ELF-1 (cell line): ENCODE measurements at places on chromosomes 1 and 21.

GRCh38 chr1:161082996-161083747 is 6.2 kb downstream of the NECTIN4 start:
- peak; percentile 97 for DNase-seq

- peak; percentile 25 for DNase-seq
Observed at GRCh38 chr1:25430967-25431881, 527 bp downstream of the MACO1 start.

DNA sequence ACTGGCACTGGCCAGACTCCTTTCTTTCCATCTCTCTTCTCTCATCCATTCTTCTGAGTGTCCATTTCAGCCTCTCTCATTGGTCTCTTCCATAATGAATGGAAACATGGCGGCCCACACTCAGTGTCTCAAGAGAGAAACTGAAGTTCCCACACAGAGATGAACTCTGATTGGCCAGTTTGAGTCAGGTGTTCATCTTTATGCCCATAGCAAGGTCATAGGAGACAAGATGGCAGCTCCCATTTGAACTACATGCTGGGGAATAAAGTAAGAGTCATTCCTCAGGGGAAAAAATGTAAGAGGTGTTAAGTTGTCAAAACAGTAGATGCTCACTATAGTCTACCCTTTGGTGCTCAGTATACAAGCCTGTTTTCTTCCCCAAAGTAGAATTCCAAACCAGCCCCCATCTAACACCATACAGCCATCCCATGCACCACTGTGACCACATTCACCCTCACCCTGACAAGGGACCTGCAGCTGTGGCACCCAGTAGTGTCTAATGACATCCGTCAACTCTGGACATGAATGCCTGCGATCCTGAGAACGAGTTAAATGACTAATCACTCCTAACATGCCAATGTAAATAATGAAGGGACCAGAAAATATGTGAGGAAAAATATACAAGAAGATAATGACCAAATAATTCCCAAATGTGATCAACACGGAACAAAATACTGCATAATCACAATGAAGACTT is 12.4 kb downstream of the CDA start:
- no peak for DNase-seq

DNA sequence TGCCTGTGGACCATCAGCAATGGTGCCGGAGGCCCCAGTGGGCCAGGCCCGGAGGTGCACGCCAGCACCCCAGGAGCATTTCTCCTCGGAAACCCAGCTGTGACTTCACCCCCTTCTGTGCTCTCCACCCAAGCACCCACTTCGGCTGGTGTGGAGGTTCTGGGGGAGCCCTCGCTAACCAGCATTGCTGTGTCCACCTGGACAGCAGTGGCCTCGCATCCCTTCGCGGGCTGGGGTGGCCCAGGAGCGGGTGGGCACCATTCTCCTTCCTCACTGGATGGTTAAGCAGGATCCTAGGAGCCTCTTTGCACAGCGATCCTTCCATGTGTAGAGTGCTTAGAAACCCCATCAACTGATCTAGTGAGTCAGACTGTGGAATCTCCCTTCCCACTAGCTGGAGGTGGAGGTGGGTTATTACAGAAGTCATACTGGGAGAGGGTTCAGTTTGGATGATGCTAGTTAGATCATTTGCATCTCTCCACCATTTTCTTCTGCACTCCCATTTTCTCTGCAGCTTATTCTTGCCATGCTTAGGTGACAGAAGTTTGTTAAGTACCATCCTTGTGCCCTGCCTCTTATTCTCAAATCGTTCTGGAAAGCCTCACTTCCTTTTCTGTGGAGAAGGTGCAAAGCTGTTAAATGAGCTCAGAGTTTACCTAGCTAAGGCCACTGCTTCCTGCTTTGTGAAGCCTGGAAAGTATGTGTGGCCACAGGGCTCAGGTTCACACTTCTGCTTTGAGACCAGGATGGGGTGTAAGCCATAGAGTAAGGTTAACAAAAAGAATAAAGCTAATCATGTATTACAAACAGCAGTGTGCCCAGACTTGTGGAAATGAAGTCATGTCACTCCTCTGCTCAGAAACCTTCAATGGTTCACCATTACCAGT is 32.3 kb downstream of the TBX19 start:
- DNase-seq = no peak

GRCh38 chr1:228213917-228214808 is 6.3 kb downstream of the OBSCN start:
- no peak for DNase-seq

DNA sequence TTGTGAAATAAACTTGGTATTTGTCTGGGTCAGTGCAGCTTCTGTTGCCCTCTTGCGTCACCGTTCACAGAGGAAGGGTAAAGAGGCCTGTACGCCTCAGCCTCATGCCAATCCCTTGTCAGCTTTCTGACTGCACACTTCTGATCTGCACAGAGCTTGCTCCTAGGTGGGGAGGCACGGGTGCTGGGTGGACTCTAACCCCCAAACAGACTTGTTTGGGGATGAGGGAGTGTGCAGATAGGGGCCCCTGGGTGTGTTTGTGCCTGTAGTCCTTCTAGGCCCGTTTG is 803 bp upstream of the B4GALT2 start:
- no peak for DNase-seq

DNA sequence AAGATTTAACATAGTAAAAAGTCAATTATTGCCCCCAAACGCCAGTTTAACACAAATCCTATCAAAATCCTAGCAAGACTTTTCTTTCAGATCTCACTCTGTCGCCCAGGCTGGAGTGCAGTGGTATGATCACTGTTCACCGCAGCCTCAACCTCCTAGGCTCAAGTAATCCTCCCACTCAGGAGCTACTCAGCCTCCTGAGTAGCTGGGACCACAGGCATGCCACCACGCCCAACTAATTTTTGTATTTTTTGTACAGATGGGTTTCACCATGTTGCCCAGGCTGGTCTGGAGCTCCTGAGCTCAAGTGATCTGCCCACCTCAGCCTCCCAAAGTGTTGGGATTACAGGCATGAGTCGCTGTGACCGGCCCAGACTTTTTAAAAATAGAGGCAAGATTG is 4.8 kb downstream of the SNIP1 start:
- DNase-seq = no peak

- DNase-seq = no peak
Observed at GRCh38 chr1:12811409-12811784, 19.8 kb downstream of the PRAMEF11 start.

DNA sequence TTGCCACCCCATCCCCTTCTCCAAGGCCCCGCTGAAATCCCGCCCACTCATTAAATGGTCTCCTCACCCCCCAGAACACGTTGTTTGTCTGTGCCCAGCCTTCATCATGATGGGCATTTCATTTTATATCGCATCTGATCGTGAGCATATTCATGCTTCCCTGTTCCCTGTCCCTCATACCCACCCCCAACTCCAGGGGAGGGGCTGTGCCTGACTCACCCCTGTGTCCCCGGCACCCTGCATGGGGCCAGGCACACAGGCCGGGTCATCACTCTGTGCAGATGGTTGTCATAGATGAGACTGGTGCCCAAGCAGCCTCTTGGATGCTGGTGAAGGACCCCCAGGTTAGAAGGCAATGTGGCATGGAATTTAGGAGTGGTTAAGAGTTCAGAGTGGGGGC is 11.0 kb downstream of the CAMK2N1 start:
- DNase-seq = no peak

DNA sequence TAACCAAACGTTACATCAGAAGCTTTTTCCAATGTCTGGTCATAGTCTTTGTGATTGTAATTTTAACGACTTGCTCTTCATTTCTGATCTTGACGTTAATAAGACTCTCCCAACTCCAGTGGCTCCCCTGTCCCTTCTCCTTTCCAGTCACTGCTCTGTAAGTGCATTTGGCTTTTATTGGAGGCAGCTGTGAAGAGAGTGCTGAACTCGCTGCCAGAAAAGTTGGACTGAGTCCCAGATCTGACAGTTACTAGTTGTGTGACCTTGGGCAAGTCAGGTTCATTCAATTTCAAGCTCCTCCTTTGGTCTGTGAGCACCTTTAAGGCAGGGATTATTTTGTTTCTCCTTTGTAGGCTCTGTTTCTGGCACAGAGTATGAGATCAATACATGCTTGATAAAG is 109.6 kb upstream of the TSPAN2 start:
- no peak for DNase-seq

DNA sequence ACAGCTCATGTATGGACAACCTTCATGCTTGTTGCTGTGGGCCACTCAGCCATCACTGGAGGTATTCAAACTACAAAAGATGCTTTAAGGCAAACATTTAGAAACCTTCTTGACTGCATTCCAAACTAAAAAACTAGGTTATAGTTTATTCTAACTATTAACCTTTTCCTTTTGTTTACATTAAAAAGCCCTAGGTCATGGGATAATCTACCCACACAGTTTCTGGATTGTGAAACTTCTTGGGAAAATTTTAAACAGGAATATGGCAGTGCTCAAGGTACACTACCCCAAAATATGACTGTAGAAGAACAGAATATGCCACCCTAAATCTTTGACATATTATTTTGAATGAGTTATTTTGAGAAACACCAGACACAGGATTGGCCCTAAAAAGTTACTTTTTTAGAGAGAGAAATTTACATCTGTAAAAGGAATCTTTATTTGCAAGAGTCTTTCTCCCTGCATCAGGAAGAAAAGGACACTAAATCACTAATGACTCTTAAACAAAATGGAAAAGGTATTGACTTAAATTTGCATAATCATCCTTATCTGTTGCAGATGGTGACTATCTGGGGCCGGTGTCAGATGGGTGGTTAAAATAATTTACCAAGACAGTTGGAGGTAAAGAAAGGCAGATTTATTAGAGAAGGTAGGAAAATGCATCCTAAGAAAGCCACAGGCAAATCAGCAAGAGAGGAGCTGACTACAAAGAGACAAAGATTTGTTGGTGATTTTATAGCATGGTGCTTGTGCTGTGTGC is 25.1 kb upstream of the NUF2 start:
- DNase-seq = no peak

DNA sequence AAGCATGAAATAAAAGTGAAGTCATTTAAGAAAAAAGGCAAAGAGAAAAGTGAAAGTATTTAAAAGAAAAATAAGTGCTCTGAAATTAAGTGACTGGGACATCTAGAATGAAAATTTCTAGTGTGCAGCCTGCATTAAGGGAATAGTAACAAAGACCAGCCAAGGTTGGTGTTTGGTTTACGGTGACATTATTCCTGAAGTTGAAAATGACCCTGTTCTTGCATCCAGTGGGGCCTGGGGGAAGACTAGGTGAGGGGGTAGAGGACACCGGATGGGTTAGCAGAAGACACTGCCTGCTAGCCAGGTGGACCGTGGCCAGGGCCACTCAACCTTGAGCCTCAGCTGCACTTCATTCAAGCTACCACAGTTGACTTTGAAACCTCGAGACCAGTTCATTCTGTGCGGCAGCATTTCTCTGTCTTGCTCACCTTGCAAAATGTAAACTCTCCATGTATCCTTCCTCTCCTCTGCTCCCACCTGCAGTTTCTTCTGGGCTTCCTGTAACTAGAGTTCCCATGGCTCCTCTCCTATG is 14.3 kb upstream of the KCNK1 start:
- DNase-seq = no peak

- no peak for DNase-seq
Observed at GRCh38 chr1:169090900-169091311, 15.6 kb upstream of the ATP1B1 start.

DNA sequence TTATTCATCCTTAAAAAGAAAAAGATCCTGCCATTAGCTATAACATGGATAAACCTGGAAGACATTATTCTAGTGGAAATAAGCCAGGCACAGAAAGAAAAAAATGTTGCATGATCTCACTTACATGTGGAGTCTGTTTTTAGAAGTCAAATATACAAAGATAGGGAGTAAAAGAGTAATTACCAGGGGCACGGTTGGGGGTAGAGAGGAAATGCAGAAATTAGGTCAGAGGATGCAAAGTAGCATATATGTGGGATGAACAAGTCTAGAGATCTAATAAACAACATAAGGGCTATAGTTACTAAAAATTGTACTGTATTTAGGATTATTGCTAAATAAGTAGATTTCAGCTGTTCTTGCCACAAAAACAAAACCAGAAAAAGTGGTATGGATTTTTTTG is 61.4 kb upstream of the CD53 start:
- DNase-seq = no peak

DNA sequence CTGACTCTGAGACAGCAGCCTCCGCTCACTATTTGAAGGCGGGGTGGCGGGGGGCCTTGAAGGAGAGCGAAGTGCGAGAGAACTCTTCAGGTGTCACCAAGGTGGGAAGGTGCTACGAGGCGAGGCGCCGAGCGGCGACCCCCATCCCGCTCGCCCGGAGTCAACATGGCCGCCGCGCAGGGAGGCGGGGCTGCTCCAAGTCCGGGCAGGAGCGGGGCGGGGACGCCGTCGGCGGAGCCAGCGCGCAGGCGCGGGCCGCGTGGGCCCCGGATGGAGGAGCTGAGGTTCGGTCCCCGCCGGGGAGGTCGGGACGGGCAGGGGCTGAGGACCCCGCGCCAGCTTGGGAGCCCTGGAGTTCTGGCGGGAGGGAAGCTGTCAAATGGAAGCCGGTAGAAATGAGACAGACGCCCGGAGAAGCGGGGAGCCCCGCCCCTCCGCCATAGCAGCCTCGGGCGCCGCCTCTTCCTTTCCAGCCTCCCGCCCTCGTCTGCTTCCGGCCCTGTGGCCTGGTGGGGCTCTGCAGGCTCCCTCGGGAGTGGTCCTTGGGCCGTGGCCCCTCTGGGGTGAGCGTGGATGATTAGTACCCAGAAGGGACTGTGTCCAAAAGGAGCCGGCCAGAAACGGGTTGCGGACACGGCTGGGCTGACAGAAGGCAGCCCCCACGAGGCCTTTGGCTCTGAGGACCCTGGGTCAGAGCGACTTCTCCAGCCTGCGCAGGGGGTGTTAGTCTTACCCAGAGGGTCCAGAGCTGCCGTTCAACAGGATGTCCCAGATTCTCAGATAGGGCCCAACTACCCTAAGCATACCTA is at the start of gene PIGV:
PIGV (plus strand) TSS at position 245 of the 809 bp plus-strand sequence. CDS start 2,866 bp downstream, outside the sequence.
- peak; percentile 95 for DNase-seq

DNA sequence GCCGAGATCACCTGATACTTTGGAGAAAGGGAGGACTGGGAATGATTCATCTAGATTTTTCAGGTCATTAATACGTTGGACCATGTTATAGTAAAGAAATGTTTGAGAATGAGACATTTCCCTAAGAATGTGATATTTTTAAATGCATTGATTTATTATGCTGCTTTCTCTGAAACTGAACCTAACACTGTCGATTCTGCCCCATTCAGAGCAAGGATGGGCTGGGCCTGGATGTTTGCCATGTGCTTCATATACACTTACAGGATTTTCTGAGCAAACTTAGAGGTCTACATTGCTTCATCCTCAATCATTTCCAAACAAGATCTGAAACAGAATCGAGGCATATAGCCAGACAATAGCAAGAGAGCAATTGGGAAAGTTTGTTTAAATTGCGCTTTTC is 183.3 kb downstream of the CRB1 start:
- DNase-seq = no peak

GRCh38 chr1:239817801-239818200 is 273.9 kb upstream of the FMN2 start:
- no peak for DNase-seq

GRCh38 chr1:24805534-24806301 is 60.5 kb downstream of the CLIC4 start:
- DNase-seq = no peak

- DNase-seq = no peak
Observed at GRCh38 chr1:193221651-193222050, 35.2 kb upstream of the B3GALT2 start.

DNA sequence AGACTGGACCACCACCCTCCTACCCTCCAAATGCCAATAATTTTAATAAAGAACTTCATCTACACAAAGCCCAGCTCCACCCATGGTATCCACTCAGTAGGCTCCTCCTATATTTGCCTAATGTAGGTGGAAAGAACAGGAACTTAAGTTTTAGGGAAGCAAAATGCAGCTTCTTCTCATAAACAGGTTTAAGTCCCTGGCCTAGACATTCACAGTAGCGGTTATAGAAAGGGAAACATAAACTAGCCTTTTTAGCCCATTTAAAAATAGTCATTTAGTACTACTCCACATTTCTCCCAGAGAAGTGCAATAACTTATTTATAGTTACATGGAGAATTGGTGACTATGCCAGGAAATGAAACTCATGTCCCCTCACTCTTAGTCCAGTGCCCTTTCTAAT is 56.6 kb upstream of the CPLANE2 start:
- no peak for DNase-seq
